ENCODE measurements at places on chromosomes 4 and X.

- no peak for DNase-seq
Measured at GRCh38 chrX:148600131-148600530, 99.7 kb downstream of the AFF2 start.

DNA sequence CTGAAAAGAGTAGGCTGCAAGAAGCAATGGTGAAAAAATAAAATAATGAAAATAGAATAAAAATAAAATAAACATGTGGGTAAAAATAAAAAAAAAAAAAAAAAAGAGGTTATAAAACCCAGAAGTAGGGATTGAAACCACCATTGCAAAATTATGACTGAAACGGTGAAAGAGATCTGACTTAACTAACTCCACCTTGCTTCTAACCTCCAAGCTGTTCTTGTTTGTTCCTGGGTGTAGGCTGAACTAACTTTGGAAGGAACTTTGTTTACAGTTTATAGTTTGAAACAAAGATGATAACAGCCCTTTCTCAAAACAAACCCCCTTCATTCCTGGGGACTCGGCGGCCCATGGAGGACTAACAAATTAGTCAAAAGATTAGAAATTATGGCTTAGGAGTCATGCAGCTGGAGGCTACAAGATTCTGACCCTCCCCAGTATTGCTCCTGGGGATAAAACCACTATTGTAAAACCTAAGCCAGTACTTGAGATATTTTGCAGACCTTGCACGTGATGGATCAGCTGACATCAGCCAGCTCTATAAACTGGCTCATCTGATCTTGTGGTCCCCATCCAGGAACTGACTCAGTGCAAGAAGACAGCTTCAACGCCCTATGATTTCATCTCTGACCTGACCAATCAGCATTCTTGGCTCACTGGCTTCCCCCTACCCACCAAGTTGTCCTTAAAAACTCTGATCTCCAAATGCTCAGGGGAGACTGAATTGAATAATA, 30.4 kb downstream of the DDX60L start:
- peak; percentile 40 for DNase-seq

DNA sequence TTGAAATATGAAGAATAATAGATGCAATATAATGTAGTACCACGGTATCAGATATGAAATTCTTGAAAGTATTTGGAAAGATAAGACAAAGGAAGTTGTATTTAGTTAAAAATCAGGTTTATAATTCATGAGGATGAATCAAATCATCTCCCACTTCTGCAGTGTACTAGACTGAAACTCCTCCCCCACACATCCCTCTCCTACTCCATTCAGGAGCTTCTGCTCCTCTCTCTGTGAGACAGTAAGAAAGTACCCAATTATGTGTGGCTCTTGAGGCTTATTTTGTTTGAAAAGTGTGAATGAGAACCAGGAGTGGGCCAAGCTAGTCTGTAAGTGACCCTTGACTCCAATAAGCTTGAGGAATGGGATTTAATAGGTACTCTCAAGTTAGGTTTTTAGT, 9.5 kb downstream of the SLAIN2 start:
- no peak for DNase-seq

GRCh38 chr4:4555916-4556315, 14.1 kb upstream of the STX18 start:
- DNase-seq = no peak

- no peak for DNase-seq
Measured at GRCh38 chr4:75544870-75545269, 11.0 kb upstream of the ODAPH start.

DNA sequence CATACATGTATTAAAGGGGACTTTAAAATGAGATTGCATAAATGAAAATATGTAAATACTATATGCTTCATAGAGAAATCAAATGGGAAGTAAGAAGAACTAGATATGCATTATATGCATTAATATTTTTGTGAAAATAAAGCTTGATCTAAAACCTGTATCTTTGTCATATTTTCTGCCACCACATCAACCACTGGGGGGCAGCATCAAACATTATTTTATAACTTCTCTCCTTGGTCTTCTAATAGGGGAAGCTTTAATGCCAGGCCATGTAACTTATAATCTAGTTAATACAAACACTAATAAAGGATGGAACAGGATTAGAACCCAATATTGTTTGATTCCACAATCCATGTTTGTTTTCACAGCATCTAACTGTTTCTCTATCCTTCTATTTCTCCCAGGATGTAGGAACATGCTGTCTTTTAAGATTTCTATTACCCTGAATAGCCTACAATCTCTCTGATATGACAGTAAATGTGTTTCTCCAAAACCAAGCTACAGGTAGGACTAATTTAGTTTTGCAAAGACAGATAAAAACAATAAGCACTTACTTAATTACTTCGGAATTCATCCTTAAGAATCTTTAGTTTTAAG, 10.0 kb downstream of the QRFPR start:
- peak; percentile 26 for DNase-seq

DNA sequence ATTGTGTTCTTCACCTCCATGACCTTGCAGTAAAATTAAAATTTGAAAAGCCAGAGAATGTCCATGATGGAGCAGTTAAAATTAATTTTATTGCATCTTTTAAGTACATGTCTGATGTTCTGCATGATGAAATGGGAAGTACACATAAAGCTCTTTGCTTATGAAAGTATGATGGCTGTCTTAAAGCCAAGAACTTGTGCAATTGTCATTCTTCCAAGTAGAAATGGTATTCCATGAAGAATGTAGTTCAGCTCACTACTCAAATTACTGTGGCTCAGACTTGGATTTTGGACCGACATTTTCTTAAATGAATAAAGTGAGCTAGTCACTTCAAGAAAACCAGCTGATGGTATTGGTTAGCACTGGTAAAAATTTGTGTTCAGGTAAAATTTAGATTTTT, 161.7 kb upstream of the CXCL13 start:
- no peak for DNase-seq

DNA sequence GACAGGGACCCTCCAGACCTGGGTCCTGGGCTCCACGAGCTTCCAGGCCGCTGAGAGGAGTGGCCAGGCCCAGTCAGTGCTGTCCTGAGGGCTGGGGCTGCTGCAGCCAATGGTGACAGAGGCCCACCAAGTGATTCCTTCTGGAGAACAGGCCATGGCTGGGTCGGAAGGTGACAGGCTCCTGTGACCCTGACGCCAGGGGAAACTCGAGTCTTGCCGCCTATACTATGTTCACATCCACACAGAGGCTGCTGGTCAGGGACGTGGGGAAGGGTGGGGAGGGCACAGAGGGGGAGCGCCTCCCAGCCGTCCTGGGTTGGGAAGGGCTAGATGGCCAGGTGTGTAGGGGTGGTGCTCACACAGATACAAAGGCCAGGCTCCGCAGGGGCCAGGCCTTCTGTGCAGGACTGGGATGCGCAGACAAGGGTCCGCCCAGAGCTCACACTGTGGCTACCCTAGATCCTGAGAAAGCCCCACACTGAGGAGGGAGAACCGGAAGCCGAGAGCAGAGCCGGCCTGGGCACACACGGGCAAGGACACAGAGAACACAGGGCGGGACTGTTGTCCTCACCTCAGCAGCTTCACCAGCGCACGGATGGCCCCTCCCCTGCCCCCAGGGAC, 81.4 kb downstream of the HTRA3 start:
- no peak for DNase-seq

- no peak for DNase-seq
Measured at GRCh38 chr4:2878346-2878745, 34.7 kb downstream of the ADD1 start.

DNA sequence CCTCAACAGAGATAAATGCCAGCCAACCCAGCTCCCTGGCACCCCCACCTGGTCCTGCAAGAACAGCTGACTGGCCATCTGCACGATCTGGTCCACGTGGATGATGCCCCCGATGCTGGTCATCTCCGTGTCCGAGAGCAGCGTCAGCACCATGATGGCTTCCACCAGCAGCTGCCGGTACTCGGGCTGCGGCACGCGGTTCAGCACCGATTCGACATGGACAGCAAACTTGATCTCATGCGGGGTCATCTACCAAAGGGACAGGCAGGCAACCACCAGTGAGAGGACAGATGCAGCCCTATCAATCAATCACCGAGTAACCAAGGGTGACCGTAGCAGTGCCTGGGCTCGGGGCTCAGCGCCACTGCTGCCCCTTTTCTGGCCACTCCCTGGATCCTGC, 89.8 kb downstream of the PHKA2 start:
- DNase-seq = no peak

GRCh38 chr4:82984459-82984858, 26.2 kb downstream of the LIN54 start:
- peak; percentile 81 for DNase-seq

- DNase-seq = peak; percentile 51
Measured at GRCh38 chr4:46503739-46504138, 113.8 kb upstream of the GABRA2 start.

- DNase-seq = no peak
Measured at GRCh38 chrX:39450234-39450977, 647.4 kb downstream of the BCOR start.

GRCh38 chr4:66034262-66034661, 364.0 kb upstream of the EPHA5 start:
- DNase-seq = no peak

GRCh38 chr4:112523008-112523721, 7.2 kb upstream of the NEUROG2 start:
- peak; percentile 15 for DNase-seq

DNA sequence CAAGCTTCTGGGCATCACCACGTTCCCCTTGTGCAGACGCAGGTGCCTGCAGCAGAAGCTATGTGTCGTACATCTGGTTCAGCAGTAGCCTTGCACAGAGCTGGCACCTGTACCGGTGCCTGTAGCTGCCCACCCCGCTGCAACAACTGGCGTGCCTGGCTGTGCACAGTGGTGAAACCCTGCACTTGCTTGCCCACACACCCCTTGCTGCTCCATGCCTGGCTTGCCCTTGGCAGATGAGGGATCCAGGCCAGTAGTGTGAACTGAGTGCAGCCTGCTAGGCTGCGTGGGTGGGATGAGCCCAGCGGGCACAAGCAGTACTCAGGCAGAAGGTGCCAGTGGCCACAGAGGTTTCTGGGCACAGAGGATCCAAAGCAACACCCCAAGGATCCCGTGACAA, 528.4 kb downstream of the PPARGC1A start:
- no peak for DNase-seq

GRCh38 chr4:5812506-5813229, 80.2 kb downstream of the CRMP1 start:
- peak; percentile 69 for DNase-seq

GRCh38 chr4:8191136-8191747, 7.8 kb upstream of the SH3TC1 start:
- DNase-seq = peak; percentile 92

DNA sequence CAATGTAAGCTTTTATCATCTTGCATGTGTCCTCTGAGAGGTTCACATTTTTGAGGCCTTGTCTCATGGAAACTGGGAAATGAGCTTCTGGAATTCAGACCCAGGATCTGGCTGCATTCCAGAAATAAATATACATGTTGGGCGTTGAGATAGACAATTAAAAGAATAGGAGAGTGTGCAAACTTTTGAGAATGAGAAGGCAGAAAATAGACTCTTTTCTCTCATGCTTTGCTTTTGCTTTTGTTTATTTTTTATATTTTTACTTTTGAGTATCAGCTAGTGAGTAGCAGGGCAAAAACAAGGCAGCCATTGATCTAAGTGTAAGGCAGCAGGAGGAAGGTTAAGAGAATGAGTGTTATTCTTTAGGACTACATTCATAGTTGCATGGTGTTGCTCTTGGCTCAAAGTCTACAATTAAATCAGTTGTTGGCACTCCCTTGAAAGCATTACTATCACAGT, 12.4 kb downstream of the SHROOM3 start:
- DNase-seq = no peak

GRCh38 chrX:21266949-21267348, 107.3 kb upstream of the CNKSR2 start:
- no peak for DNase-seq

DNA sequence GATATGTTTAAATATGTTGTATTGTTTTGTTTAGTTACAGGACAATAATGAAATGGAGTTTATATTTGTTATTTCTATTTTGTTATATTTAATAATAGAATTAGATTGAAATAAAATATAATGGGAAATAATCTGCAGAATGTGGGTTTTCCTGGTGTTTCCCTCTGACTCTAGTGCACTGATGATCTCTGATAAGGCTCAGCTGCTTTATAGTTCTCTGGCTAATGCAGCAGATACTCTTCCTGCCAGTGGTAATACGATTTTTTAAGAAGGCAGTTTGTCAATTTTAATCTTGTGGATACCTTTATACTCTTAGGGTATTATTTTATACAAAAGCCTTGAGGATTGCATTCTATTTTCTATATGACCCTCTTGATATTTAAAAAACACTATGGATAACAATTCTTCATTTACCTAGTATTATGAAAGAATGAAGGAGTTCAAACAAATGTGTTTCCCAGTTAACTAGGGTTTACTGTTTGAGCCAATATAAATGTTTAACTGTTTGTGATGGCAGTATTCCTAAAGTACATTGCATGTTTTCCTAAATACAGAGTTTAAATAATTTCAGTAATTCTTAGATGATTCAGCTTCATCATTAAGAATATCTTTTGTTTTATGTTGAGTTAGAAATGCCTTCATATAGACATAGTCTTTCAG, 26.9 kb downstream of the NUDT6 start:
- no peak for DNase-seq

GRCh38 chr4:148883435-148883834, 441.2 kb upstream of the NR3C2 start:
- no peak for DNase-seq

GRCh38 chrX:68249903-68250302, 183.4 kb downstream of the OPHN1 start:
- DNase-seq = no peak

- DNase-seq = no peak
Measured at GRCh38 chrX:153773741-153774575, 6.9 kb upstream of the SRPK3 start.

GRCh38 chr4:31349907-31350306, 629.7 kb downstream of the PCDH7 start:
- no peak for DNase-seq

DNA sequence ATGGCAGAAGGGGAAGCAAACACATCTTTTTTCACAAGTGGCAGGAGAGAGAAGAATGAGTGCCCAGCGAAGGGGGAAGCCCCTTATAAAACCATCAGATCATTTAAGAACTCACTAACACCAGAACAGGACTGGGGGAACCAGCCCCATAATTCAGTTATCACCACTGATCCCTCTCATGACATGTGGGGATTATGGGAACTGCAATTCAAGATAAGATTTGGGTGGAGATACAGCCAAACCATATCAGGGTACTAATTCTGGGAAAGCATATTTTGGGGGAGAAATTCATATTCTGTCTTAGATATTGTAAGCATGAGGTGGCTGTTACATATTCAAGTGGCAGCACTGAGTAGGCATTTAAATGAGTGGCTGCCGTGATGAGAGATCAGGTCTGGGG, 87.8 kb downstream of the RAPGEF2 start:
- no peak for DNase-seq

DNA sequence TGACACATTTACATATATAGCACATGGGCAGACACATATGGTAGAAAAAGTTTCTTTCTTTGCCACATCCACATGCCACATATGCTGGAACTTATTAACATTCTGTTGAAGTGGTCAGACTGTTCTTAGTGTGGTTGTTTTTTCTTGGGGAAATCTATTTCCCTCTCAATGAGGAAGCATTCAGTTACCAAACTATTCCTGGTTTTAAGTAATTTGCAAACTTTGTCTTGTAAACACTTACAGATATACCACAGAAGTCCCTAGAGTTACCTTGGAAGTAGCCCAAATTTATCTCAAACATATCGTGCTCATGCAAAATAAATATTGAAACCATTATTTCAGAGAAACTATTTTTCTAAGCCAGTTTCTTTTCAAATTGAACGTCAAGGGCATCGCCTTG, 625.5 kb upstream of the INTU start:
- no peak for DNase-seq
